ENCODE measurements at places on chromosomes 11 and 22. TPM values are rescaled to one million over a fixed set of nuclear protein-coding genes. Genes with fewer than 3 reads are reported as not detected.

The ASRGL1 gene
- total RNA-seq: 2.4 TPM

GRCh38 chr11:19735157-19735908 lies 22.7 kb downstream of the NAV2 start:
- H3K4me3 ChIP-seq: no peak overlapping the region
- no peak for DNase-seq
- peaks cover 25% of the 10 kb centered on the region for H3K4me1 ChIP-seq
- H3K36me3 ChIP-seq: no peaks in the 10 kb centered on the region
- H3K27me3 ChIP-seq: no peaks in the 10 kb centered on the region

GRCh38 chr11:77371646-77372045 lies 70.2 kb upstream of the GDPD4 start:
- DNase-seq: no peak
- peaks cover 3% of the 10 kb centered on the region for H3K4me1 ChIP-seq
- no peak overlapping the region for H3K4me3 ChIP-seq
- H3K27ac ChIP-seq: no peak overlapping the region

DNA sequence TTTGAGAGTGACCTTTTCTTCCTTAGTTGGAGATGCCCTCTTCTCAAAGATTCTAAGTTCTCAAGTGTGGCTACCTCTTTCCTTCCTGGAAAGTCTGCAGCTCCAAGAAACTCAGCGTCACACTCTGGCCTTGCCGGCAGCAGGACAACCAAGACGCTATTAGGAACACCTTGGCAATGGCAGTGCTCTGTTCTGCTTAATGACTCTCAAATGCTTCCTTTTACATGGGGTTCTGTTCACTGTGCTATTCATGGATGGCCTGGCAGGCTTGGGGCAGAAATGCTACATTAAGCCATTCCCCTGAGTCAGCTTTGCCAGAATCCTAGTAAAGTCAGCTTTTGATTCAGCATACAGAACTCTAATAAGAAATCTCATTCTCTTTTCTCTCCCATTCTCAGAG lies 25.9 kb downstream of the LARGE2 start:
- peaks cover 56% of the 10 kb centered on the region for H3K36me3 ChIP-seq
- no peaks in the 10 kb centered on the region for H3K4me1 ChIP-seq
- no peak for DNase-seq
- no peak overlapping the region for H3K27ac ChIP-seq
- no peak overlapping the region for H3K4me3 ChIP-seq
- H3K27me3 ChIP-seq: no peaks in the 10 kb centered on the region

All from osteocyte (in vitro differentiated cells).